Stomach (tissue), 19 donors: ENCODE measurements at places on chromosomes 6 and 20. TPM values are rescaled to one million over a fixed set of nuclear protein-coding genes. Genes with fewer than 3 reads are reported as not detected.

ZNF341 gene
- polyA plus RNA-seq, result 1.4 TPM

DNA sequence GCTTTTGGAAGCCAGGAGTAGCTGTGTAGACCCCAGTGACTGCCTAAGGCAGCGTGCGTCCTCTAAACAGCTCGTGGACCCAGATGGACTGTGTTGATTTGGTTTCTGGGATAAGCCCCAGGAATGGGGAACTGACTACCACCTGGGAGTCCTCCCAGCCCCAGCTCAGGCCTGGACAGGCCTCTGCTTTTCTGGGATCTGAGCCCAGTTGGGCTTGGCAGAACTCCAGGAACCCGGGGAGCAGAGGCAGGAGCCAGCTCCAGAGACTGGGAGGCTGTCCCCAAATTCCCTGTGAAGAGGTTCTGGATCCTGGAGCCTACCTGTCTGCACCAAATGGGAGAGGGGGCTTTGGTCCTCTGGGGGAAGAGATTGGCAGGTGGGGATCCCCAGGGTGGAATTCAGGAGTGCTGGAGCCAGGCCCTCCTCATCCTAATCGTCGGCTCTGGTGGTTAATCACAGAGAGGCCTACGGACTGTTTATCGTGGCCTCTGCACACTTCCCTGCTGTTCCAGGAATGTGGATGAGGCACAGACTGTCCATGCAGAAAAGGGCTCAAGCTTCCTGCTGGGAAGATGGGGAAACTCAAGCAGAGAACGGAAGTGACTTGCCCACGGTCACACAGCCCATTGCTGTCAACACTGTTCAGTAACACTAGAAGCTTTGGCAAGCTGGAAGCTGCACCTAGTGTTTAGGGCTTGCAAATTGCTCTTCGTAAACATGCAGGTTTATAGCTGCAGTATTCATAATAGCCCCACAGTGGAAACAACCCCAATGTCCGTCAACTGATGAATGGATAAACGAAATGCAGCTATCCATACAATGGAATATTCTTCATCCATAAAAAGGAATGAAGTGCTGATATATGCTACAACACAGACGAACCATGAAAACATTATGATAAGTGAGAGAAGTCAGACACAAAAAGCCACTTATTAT is 100.6 kb downstream of the KCNB1 start:
- DNase-seq, result peak; percentile 87

GRCh38 chr20:33662172-33662571 is at the start of gene C20orf144:
Gene C20orf144, plus strand, starts transcription at chr20:33662327. Its CDS starts 19 bp downstream, at chr20:33662346.
- DNase-seq, result peak; percentile 12

GRCh38 chr6:116354236-116354635 is 16.5 kb upstream of the DSE start:
- no peak for DNase-seq

DNA sequence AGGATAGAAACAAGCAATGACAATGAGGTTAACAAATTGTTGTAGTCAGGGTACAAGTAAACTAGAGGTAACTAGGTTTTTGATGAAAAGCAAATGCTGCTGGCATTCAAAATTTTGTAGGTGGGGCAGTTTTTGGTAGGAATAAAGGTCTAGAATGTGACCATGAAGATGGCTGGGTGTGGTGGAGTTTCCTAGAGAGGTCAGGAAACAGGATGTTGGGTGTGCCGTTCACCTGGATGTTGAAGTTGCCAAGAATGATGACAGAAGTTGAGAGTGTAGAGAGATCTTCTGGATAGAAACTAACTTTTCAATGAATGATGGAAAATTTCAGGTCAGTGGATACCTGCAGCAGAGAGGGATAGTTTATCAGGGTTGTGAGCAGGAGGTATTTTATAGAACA is 22.7 kb downstream of the MAPK14 start:
- no peak for DNase-seq

DNA sequence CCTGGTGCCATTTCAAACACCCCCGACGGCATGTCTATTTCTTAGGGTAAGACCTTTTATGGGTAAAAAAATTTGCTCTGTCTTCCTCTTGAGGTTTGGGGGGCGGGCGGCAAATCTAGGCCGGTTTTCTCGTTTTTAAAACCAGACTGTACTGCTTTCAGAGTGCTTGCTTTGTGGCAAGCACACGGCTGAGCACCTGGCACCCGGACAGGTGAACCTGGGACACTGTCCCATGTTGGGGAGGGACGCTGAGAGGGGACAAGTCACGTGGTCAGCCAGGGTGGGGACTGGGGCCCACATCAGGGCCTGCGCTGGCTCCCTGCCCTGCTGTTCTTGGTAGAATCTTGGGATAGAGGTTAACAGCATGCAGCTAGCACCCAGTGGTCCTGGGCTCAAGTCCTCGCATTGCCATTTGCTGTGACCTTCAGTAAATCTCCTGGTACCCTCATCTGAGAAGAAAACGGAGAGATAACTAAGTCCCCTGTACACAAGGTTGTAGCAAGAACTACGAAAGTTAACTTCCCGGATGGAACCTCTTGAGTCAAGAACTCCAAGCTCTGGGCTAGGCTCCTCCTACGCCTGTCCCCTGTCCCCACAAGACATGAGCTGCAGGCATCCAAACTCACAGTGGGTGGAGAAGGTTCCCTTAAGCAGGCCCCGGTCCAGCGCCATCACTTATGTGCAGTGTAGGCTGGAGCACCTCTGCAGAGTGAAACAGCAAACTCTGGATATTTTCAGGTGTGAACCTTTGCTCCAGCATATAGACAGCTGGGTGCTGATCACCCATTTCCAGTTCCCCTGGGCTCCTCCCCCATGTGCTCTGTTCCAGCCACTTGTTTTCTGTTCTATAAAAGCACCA is 41.7 kb downstream of the PMEPA1 start:
- peak; percentile 62 for DNase-seq

OLIG3 gene
- not detected for polyA plus RNA-seq

- DNase-seq, result no peak
Observed at GRCh38 chr6:125759959-125760457, 10.6 kb downstream of the HEY2 start.

CNR1 gene
- 0.31 TPM for polyA plus RNA-seq

DNA sequence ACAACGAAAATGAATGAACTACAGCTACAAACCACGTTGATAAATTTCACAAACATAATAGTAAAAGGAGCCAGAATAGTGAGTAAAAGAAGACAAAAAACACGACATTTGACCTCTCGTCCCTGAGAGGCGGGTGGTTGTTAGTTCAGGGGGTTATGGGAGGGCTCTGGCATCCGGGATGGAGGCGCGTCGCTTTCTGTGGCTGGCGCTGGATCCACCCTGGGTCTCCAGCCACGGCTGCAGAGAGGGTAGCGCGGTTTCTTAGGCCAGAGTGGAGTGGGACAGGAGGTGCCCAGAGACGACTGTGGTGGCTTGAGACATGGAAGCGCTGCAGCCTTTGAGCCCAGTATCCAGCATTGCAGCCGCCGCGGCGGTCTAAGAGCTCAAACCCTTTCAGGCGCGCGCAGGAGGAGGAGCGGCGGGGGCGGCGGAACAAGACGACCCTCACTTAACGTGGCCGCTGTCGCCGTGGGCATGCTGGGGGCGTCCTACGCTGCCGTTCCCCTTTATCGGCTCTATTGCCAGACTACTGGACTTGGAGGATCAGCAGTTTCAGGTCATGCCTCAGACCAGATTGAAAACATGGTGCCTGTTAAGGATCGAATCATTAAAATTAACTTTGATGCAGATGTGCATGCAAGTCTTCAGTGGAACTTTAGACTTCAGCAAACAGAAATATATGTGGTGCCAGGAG is 3.7 kb upstream of the ZSCAN23 start:
- no peak for DNase-seq

GRCh38 chr6:46648869-46649492 is 3.6 kb downstream of the CYP39A1 start:
- no peak for DNase-seq

- no peak for DNase-seq
Observed at GRCh38 chr20:64245746-64246595, 9.6 kb upstream of the PCMTD2 start.

GRCh38 chr20:16749573-16749972 is 1.4 kb downstream of the OTOR start:
- no peak for DNase-seq

HDGFL1 gene
- polyA plus RNA-seq, result not detected

DNA sequence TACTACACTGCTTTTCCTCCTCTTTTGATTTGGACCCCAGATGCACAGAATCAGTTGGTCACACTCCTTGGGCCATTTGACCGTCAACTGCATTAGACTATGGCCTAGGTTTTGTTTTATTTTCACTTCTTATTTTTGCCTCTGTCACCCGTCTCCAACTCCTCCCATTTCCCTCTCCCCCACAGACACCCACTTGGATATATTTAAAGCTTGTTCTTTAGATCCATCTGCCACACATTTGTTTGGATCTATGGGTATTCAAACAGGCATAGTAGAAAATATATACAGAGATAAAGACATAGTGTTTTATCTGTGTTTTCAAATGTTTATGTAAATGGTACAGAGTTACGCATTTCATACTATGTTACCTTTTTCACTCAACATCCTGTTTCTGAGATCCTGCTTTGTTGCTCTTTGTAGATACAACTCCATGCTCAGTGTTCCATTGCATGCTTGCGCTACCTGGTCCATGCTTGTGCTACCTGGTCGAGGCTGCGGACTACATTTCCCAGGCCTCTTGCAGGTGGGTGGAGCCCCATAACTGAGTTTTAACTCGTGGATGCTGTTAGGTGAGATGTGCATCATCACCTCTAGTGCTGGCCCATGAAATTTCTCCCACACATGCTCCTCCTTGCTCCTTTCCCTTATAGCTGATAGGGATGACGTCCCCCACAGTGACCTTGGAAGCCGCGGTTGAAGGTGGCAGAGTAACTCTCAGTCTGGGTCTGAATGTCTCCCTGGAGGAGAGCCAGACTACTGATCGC is 11.5 kb upstream of the PREX1 start:
- DNase-seq, result no peak

DNA sequence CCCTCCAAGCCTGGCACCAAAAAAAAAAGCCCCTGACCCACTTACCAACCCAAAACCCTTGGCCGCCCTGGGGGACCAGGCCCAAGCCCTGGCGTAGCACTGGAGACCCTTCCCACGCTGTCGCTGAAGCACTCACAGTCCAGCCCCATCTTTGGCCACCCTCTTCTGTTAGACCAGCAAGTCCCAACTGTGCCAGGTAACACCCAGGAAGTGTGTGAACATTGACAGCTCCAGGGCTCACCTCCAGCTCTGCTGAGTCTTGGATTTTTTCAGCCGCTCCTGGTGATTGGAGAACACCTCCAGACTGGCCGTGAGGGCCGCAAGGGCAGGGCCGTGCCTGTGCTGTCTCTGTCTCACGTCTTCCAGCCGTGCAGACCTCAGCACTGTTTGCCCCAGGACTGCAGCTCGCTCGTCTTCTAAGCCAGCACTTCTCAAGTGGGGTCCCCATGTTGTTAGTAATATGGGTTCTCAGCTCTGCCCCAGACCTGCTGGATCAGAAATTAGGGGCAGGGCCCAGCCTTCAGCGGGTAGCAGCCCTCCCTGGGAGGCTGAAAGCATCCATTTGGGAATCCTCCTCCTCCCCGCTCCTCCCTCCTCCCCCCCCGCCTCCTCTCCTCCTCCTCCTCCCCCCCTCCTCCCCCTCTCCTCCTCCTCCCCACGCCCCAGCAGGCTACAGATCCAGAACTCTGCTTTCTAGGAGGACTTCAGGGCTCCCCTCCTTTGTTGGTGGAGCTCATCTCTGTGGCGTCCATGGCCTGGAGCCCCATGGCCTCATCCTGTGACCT is 18.1 kb downstream of the NPEPL1 start:
- no peak for DNase-seq

GRCh38 chr6:165660857-165661663 is 2.0 kb downstream of the PDE10A start:
- peak; percentile 66 for DNase-seq

DNA sequence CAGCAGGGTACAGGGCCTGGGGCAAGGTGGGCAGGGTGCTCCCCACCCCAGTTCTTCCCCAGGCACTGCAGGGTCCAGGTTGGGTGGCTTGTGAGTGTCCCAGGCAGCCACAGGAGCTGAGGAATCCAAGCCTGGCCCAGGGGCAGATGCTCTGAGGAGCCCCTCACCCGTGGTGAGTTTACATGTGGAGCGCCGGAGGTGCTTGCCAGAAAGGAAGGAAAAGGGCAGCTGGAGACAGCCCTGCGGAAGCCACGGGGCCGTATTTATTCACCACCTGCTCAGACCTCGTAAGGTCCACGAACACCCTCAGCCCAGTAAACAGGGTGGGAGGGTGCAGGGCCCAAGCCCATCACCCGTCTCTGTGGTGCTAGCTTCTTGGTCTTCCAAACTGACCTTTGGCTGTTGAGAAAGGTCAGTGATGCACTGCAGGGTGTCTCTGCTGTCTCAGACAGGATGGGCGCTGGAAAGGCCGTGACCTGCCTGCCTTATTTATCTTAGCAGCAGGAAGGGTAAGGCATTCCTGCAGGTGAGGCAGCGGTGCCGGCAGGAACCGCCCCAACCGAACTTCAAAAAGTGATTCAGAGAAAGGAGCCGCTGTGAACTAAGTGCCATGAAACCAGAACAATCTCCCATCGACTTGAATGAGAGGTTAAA is 4.0 kb upstream of the FRMD1 start:
- DNase-seq, result no peak

DNA sequence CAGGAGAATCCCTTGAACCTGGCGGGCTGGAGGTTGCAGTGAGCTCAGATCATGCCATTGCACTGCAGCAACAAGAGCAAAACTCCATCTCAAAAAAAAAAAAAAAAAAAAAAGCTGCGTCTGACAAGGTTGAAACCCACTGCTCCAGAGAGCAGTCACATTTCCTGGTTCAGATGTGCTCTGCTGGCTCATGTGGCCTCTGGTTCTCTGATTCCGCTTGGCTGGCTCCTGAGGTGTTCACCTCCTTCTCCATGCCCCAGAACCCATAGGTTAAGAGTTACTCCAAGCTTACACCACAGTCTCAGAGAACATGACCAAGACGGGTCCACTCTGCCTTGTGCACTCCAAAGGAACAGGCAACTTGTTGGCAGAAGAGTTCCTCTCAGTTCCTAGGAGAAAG is 8.8 kb upstream of the CNR1 start:
- DNase-seq, result no peak

DNA sequence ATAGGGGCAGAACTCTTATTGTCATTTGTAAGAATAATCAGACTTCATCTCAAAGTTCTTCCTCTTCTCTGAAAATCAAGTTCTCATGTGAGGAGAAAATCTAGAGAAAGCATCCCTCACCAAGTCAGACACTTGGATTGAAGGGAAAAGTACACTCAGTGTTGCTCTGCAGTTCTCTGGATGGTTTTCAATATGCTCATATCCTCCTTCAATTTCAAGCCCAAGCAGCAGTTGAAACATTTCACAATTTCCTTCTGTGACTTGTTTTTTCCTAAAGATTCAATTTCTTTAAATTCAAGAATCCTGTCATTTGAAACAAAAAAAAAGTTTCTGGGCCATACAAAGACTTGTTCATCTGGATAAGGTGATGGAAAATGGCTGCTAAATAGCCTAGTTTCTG is 140.2 kb upstream of the AHI1 start:
- no peak for DNase-seq

C20orf144 gene
- 0.19 TPM for polyA plus RNA-seq
